ENCODE measurements at places on chromosomes 5 and 9.

GRCh38 chr5:98713027-98713426, 60.4 kb upstream of the RGMB start:
- DNase-seq = no peak

DNA sequence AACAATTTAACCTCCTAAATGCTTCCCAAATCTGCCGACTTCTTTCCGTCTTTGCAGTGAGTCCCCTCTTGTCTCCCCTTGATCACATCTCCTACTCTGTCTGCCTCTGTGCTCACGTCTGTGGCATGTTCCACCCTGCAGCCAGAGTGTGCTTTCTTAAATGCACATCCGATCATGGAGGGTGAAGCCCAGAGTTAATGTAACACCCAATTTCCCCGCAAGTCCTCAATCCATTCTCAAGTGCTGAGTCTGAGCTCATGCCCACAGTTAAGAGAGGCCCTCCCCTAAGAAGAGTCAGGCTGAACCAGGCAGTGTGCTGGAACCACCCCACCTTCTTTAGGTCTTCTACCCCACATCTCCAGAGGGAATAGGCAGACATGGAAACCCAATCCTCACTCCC, 164.8 kb downstream of the EPB41L4A start:
- no peak for DNase-seq

- no peak for DNase-seq
These were observed 42.5 kb upstream of the GLRX start for GRCh38 chr5:95864944-95865504.

- DNase-seq = no peak
These were observed 71.9 kb downstream of the FOXD1 start for GRCh38 chr5:73376618-73377170.

DNA sequence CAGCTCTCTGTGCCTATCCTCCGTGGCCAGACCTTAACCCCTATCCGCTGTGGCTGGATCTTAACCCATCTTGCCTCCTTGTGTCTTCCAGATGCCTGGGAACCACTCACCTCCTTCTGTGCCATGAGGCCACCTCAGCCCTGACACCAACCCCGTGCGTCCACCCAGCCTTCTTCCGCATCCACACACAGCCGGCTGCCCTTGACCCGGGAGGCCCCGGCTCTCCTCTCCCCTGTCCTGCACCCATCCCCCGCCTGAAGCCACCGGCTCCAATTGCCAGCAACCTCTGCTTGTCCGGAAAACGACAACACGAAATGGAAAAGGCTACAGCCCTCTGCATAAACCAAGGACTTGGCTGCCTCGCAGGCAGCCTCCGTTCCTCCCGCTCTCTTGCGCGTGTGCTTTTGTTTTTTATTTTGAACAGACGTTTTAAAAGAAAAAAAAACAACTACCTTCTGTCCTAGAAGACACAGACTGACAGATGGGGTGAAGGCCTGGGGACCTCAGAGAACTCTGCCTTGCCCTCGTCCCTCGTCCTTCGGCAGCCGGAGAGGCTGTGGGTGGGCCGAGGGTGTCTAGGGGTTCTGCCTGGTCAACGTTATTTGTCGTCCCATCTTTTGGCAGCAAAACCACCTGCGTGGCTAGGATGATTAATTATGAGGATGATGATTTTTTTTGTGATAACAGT, 32.5 kb upstream of the HMCN2 start:
- DNase-seq = no peak

- no peak for DNase-seq
These were observed 5.3 kb downstream of the NTNG2 start for GRCh38 chr9:132167192-132167591.

DNA sequence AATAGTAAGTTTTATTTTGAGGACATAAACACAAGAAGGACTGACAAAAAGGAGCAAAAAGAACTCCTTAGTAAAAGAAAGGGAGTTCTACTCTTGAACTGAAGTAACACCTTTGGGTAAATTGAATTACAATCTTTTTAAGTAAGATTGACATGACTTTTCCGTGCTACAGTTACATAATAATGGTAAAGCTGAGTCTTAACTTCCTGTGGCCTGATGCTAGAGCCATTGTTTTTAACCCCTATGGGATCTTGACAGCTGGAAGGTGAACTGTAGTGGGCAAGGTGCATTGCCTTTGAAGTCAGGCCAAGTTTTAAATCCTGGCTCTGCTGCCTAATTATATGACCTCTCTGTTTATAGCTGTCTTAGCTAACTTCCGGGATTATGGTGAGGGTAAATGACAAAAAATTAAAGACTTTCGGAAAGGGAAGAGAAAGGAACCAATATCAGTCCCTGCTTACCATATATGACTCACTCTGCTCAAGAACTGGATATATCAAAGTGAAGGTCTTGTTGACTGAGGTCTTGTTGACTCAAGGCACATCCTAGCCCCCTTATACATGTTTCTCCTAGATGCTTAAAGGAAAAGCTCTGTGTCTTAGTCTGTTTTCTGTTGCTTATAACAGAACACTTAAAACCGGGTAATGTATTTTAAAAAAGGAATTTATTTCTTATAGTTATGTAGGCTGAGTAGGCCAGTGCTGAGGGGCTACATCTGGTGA, 6.8 kb downstream of the HSD17B4 start:
- no peak for DNase-seq

- no peak for DNase-seq
These were observed 94.2 kb downstream of the FOXD1 start for GRCh38 chr5:73354406-73354805.

DNA sequence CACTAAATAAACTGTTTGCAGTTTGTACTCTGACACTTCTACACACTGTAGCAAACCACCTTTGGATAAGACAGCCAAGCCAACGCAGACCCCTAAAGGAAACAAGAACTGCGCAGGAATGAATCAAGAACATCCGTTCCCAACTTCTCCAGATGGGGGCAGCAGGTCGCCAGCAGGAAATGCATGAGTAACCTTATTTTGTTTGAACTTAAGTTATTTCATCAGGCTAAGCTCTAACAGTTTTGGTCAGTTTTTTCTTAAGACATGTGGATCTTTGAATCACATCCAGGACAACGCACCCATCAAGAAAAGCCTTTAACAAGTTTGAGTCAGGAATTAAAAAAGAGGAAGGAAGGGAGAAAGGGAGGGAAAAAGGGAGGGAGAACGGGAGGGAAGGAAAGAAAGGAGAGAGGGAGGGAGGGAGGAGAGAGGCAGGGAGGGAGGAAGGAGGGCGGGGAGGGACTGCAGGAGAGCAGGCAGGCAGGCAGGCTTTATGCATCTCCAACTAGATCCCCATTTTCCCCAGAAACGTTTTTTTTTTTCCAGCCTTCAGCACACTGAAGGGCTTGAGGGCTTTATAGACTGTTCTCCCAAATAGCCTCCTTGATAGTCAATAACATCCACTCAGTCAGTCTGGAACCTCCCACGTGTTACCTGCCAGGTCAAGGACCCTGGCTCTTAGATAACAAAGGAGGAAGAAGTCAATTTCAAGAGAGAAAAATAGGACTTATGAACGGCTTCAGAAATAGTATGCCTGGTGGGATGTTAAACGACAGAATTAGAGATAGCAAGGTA, 22.2 kb downstream of the BHMT start:
- peak; percentile 47 for DNase-seq

- no peak for DNase-seq
These were observed 204.3 kb downstream of the PIK3R1 start for GRCh38 chr5:68419637-68420452.

GRCh38 chr9:37178742-37179141, 58.4 kb downstream of the ZCCHC7 start:
- no peak for DNase-seq

- no peak for DNase-seq
These were observed at the start of gene KCNN2 for GRCh38 chr5:114361724-114362196. KCNN2 (plus strand) TSS chr5:114362070; CDS start chr5:114362140, 70 bp downstream.

DNA sequence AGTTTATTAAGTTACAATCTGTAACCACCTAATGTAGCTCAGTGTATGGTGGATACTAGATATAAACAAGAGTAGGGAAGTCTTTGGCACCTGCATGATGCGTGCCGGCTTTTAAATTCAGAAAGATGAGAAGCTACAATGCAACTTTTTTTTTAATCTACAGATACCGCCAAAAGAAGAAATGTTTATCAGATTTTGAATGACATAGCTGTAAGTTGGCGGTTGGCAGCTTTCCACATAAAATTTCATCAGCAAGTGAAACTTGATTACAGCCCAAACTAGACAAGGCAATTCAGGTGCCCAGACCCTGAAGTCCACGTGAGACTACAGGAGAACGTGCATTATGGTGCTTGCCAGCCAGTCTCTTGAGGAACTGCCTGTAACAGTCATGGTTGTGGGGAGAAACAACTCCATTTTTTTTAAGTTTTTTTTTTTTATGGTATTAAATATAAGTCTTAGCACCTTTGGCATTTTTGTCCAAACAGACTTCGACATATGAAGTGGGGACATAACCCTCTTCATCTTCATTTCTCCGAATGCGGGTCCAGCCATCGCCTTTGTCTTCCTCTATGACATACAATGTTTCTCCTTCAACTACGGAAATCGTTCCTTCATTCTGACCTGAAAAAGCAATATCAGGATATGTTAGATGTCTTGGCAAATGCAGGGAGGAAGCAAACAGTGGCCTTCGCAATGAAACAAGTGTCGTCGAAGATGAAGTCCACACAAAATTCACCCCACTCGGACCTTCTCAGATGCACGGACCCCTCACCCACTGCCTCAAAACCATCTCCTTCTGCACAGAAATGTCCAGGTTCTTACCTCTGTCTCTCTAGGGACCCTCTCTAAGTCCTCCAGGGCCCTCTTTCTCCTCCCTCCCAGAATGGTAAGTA, 60.4 kb downstream of the USP20 start:
- peak; percentile 39 for DNase-seq

- DNase-seq = no peak
These were observed 391.1 kb upstream of the GRAMD2B start for GRCh38 chr5:126031989-126032716.

- DNase-seq = no peak
These were observed 39.6 kb upstream of the FCN1 start for GRCh38 chr9:134957165-134957944.

- peak; percentile 54 for DNase-seq
These were observed 173.4 kb downstream of the NR3C1 start for GRCh38 chr5:143229896-143230675.

DNA sequence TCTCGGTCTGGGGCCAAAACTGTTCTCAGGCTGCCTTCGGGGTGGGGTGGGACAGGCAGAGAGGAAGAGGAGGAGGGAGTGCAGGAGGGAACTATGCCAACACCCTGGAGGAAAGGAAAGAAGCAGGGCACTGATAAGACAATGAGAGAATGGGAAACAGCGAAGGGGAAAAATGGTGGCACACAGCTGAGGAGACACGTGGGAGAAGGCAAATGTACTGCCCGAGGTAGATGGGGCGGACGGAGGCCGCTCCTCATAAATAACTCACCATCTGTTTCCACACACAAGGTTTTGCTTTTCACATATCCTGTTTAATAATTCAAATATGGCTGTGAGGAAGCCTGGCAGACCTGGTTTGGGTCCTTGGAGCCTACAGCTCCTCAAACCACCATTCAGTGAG, 148.2 kb upstream of the LRRTM2 start:
- no peak for DNase-seq

DNA sequence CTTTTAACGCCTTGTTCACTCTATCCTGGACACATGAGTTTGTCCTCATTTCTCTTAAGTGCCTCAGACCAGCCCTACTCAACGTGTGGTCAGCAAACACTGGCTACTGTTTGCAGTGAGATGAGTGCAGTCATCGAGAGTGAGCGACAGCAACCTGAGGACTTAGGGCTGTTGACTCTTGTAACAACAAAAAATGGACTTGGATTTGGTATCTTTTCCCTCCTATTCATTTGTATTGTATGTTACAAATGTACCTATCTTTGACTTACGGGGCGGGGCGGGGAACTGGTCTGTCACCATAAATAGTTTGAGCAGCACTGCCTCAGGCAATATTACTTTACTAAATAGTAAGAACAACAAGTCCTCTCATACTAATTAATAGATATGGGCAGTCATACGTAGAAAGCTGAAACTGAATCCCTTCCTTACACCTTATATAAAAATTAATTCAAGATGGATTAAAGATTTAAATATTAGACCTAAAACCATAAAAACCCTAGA, 84.1 kb downstream of the TLE1 start:
- no peak for DNase-seq

- no peak for DNase-seq
These were observed 10.0 kb downstream of the ENC1 start for GRCh38 chr5:74630453-74631066.

GRCh38 chr9:21873540-21874221, 71.2 kb downstream of the MTAP start:
- no peak for DNase-seq

DNA sequence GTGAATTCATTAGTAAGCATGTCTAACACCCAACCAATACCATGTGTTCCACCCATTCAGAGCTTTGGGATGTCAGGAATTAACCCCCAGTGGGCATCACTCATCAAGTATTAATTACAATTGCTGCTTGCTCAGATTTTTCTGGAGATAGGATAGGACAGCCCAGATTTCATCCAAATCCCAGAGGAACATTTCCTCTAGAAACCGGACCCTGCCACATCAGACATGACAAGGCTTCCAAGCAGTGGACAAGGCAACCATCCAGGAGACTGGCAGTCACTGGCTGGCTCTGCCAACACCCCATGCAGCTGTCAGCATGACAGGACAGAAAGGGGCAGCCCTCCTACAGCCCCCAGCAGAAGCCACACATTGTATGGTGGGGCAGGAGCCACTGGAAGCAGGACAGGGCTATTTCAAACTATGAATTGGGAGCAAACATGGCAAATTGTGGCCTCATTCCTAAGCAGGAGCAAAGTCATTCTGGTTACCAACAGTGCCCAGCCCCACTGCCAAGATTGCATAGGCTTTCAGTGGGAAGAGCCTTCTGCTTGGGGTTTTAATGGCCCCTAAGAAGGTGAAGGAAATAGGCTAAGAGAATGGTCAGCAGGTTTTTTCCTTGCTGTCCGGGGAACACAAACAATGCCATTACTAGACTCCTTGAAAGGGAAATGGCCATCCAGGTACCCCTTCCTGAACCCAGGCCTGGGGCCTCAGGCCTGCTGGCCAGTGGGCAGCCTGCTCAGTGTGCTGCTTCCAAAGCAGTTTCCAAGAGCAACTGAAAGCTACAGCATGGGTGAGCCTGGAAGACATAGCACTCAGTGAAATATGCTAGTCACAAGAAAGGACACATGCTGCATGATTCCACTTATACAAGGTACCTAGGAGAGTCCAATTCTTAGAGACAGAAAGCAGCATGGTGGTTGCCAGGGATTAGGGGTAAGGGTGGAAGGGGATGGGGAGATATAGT, 294.7 kb upstream of the SLC30A5 start:
- DNase-seq = no peak

- no peak for DNase-seq
These were observed 419.6 kb upstream of the PIK3R1 start for GRCh38 chr5:67795781-67796477.

- DNase-seq = no peak
These were observed 146.3 kb downstream of the DMAC1 start for GRCh38 chr9:7653262-7653661.

- no peak for DNase-seq
These were observed 188.3 kb upstream of the MEF2C start for GRCh38 chr5:89071101-89071940.
